Astrocyte of the spinal cord (primary cell): ENCODE measurements at places on chromosomes 1 and 21.

- DNase-seq = no peak
Measured at GRCh38 chr1:41532206-41532975, 47.9 kb upstream of the EDN2 start.

DNA sequence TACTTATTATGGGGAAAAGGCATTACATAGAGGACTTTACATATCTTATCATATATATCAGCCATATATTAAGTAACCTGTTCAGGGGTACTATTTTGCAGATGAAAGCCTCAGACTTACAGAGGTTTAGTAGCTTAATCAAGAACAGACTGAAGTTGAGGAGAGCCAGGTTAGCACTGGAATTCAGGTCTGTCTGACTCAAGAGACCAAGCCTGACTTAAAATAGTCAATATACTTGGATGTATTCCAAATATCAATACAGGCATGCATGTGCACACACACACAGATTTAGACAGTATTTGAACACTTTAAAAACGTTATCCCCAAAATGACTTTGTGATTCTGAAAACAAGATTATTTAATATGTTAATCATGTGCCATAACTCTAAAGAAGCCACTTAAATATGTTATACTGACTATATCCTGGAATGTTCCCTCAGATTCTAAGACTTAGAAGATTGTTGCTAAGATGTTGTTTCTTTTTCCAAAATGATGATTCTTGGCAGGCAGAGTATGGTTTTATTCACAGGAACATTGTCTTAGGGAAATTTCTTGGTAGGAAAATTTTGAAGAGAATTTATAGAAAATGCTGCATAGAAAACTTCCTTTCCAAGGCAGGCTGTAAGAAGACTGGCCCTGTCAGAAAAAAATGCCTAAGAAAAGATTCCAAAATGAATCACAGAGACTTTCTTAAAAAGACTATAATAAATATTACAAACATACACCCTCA is 61.6 kb downstream of the ADAMTS1 start:
- DNase-seq = no peak

DNA sequence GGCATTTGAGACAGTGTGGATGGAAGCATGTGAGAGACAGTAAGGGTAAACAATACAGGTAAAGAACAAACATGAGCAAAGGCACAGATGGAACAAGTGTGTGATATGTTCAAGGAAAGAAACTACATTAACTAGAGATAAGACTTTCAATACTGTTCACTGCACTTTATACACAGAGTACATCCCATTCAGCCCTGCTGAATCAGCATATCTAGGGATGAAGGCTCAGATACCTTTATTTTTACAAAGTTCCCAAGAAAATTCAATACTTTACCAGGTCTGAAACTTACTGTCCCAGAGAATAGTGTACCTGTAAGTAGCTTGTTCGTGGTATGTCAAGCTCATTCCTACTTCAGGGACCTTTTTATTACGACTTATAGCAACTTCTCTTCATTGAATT is 122.5 kb downstream of the LHX4 start:
- DNase-seq = no peak

- peak; percentile 59 for DNase-seq
Measured at GRCh38 chr1:229209816-229210215, 61.1 kb upstream of the RAB4A start.

DNA sequence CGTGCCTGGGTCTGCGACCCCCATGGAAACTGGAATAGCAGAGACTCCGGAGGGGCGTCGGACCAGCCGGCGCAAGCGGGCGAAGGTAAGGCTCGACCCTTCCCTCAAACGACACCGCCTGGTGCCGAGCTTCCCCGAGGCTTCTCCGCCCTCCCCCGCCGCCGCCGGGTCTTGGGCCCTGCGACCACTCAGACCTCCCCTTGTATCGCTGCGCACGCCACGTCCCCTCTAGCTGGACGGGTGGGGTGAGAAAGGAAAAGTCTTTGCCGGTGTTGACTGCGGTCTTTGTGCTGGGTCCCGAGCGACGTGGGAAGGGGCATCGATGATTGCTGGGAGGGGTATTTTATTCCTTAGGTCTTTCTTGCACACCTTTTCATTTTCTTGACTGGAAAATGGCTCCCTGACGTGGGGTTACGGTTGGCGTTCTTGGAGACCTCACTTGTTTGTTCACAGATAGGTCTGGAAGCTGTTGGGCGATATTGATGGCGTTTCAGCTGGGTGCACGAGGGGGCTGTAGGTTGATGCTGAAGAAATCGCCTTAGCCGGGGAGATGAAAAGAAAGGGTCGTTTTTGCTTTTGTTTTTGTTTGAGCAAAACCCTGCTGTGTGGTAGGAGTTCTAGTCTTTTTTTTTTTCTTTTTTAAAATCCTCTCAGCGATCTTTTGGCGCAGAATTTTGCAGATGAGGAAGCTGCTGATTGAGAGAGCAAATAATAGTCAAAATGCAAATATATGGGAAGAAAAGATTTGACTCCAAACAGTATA is 776 bp downstream of the KDM1A start:
- DNase-seq = peak; percentile 53

- DNase-seq = no peak
Measured at GRCh38 chr1:205128050-205128449, 6.3 kb upstream of the RBBP5 start.

GRCh38 chr1:83796409-83796808 is 202.5 kb downstream of the TTLL7 start:
- DNase-seq = no peak

DNA sequence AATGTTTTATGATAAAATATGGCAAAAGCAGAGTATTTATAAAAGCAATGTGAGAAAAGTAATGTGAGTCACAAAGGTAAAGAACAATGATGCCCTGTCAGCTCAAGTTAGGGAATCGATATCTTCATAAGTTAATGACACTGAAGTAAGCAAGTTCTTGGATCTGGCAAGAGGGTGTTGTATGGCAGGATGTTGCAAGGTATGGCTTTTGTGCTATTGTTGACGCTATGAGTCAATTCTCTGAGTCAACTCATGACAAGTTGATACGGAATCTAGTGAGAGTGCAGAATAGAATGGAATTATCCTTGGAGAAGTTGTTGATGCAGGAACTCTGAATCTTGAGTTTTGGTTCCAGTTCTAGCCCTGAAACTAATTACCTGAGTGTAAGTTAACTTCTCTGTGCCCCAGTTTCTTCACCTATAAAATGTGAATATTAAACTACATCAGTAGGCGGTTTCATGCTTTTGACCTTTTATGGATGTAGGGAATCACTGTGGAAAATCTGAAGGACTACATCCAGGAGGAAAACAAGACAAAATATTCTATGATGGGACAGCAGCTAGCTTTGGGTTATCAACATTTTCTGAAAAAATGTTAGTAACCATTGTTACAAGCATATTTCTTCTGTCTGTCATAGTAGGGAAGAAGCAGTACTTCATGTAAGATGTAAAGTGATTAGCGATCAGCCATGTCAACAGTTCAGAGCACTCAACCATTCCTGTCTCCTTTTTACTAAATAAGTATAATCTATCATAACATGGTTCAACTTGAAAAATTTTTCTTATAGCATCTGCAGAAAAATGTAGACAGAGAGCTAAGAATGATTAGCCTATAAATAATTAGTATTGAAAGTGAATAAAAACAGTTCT is 96.9 kb downstream of the ATP6V1G3 start:
- DNase-seq = peak; percentile 94

DNA sequence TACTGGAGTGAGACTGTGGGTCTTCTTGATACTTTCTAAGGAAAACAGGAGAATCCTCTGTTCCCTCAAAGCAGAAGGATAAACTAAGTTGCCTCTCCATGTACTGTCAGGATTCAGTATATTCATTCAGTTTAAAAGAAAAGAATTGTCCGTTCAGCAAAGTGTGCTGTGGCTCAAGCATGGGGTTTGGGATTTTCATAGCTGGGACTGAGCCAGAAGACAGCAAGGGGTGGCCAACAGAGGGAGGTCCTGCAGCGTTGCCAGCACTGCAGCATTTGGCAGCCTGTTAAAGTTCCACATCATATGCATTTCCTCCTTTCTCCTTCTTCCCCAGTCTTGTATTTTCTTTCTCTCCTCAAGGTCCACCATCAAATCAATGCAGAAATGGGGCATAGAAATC is 75.1 kb downstream of the DTL start:
- peak; percentile 72 for DNase-seq

GRCh38 chr1:56287721-56288120 is 291.6 kb downstream of the PLPP3 start:
- DNase-seq = no peak

- DNase-seq = peak; percentile 34
Measured at GRCh38 chr1:237677979-237678378, 212.7 kb downstream of the ZP4 start.

- peak; percentile 91 for DNase-seq
Measured at GRCh38 chr1:70486676-70487458, 75.8 kb downstream of the CTH start.

DNA sequence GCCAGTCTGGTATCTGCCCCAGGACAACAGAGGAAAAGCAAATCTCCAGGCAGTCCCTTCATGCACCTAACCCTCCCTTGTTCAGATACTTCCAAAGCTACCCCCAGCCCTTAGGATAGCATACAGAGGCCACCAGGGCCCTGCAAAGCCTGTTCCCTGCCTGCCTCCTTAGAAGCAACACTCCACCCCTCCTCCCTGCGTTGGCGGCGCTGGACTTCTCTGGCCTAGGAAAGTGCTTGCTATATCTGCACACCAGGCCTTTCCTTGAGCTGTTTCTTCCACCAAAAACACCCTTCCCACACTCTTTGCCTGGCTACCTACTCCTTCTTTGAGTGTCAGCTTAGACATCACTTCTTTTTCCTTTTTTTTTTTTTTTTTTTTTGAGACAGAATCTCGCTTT is 61.3 kb downstream of the GRIK3 start:
- DNase-seq = no peak

DNA sequence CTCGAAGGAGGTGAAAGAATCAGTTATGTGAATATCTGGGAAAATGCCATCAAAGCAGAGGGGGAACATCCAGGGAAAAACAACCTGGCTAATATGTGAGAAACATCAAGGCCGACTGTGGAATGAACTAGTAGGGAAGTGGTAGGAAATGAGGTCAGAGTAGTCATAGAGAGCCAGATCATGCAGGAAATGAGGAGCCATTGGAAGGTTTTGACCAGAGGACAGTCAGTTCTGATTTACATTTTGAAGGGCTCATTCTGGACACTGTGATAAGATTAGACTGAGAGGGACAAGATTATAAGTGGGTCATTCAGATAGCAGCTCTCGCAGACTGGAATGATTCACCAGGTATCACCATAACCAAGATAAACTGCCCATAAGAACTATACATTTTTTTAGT is 63.7 kb downstream of the SYT14 start:
- DNase-seq = no peak

DNA sequence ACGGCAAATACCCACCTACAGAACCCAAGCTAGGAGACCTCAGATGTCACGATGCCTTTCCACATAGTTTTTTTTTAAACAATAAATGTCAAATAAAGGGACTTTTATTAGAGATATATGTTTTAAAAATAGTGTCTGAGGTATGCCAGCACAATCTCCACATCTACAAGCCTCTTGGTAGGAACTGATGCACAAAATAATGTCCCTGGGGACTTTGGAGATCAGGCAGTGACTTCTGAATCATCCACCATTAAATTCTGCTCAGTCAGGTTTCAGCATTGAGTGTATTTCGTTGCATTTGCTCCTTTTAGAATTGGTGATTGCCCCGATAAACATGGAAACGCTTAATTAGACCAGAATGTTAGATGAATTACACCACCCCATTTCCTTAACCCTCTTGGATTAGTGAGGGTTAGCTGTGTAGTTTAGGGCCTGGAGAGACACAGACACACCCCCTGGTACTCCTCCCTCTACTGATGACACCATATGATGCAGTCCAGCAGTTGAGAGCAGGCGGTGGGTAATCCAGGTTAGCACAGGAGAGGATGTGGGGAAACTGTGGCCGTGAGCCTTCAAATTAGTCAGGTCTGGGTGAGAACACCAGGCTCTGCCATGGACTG is 33.6 kb downstream of the LGR6 start:
- DNase-seq = no peak

GRCh38 chr1:241762713-241763339 is 85.2 kb upstream of the EXO1 start:
- DNase-seq = no peak

GRCh38 chr1:110481968-110482623 is 31.1 kb downstream of the PROK1 start:
- no peak for DNase-seq

DNA sequence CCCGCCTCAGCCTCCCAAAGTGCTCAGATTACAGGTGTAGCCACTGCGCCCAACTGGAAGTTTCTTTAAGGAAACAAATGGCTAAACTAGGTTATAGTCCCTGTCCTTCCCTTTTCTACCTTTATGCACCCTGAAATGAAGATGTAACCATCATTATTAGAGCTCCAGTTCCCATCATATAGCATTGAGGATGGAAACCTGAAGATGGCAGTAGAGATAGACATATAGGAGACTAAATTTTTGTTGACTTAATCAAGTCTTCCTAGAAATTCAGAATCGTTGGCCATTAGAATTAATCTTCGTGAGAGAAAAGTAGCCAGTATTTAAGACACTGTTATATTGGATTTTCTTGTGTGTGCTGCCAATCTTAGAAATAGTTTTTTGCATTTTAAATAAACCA is 1016.3 kb upstream of the NCAM2 start:
- no peak for DNase-seq

DNA sequence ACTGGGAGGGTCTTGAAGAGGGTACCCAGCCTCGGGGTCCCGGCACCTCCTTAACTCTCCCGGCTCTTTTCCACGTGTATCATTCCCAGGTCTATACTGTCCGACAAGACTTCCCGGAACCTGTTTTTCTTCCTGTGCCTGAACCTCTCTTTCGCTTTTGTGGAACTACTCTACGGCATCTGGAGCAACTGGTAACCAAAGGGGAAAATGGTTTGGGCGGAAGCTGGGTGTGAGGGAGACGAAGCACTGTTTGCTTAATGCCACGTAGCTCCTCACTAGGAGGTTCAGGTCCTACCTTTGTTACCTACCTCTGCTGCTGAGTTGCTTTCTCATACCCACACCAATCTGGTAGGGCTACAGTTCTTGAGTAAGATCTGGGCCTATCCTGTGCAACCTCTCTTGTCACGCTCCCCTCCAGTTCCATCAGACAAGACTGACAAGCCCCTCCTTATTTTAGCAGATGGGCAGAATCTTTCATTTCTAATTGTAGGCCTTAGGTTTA is 642 bp downstream of the SLC30A7 start:
- DNase-seq = peak; percentile 48

DNA sequence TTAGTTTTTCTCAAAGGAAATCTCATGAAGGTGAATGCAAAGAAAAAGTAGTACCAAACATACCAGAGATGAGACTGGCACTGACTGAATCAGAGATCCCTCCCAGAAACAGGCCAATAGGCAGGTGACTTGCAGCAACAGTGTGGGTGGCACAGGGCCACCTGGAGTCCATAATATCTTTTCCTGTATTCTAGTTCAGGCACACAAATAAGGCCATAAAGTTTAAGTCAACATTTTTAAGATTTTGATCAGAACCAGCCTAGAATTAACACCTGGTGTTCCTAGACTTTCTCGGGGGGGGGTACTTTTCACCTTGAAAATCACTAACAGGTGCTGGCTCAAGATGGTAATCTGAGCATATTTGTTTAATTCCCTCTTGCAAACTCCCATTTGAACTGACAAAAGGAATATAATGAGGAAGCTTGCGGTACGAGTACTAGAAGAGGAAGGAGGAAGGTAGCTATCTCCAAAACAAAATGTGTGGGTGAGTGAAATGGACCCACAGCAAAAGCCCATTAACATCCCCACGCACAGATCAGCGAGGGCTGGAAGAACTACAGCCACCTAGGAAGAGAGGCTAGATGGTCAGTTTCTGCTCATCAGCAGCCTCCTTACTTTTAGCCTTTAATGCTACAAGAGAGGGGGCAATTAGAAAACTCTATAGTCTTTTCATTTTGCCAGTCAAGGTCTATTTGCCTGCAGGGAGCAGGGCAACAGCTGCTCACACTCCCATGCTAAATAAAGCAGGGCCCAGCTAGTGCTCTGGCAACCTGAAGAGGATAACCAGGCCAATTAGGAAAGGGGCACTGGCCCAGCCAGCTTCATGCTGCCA is 18.9 kb downstream of the SDE2 start:
- DNase-seq = no peak
